ENCODE measurements at places on chromosomes 1 and 21. TPM values are rescaled to one million over a fixed set of nuclear protein-coding genes. Genes with fewer than 3 reads are reported as not detected.

- no peak for DNase-seq
Measured at GRCh38 chr1:108780937-108781574, 34.6 kb downstream of the STXBP3 start.

SPATA46 gene
- total RNA-seq = not detected

ZBTB8A gene
- 3.2 TPM for total RNA-seq

GRCh38 chr1:200524092-200524491 lies 96.5 kb downstream of the KIF14 start:
- no peak for DNase-seq

DNA sequence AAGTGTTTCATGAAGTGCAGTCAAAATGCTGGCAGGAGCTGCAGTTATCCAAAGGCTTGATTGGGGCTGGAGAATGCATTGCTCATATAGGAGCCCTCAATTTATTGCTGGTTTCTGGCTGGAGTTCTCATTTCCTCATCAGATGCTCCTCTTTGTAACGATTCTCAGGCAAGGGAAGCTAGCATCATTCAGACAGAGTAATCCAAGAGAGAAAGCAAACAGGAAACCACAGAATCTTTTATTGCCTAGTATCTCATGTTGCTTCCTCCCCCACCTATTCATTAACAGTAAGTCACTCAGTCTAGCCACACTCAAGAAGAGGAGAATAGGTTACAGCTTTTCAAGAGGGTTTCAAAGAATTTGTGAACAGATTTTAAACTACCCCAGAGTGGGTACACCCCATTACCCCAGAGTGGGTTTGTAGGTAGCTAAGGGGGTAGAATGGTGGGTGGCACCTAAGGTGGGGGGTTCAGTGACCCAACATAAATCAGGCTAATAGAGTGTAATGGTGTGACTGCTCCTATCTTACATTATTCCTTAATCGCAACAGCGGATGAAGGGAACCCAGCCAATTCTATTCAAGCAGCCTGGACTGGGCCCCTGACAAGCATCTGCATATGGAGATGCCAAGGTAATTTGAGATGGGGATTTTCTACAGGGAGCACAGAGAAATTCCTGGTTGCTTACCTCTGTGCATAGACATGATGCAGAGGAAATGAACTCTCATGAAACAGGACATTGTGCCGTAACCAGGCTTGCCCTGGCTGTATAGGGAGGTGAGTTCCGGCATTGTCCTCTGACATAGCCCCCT lies 67.1 kb downstream of the KCNJ15 start:
- DNase-seq = no peak

DNA sequence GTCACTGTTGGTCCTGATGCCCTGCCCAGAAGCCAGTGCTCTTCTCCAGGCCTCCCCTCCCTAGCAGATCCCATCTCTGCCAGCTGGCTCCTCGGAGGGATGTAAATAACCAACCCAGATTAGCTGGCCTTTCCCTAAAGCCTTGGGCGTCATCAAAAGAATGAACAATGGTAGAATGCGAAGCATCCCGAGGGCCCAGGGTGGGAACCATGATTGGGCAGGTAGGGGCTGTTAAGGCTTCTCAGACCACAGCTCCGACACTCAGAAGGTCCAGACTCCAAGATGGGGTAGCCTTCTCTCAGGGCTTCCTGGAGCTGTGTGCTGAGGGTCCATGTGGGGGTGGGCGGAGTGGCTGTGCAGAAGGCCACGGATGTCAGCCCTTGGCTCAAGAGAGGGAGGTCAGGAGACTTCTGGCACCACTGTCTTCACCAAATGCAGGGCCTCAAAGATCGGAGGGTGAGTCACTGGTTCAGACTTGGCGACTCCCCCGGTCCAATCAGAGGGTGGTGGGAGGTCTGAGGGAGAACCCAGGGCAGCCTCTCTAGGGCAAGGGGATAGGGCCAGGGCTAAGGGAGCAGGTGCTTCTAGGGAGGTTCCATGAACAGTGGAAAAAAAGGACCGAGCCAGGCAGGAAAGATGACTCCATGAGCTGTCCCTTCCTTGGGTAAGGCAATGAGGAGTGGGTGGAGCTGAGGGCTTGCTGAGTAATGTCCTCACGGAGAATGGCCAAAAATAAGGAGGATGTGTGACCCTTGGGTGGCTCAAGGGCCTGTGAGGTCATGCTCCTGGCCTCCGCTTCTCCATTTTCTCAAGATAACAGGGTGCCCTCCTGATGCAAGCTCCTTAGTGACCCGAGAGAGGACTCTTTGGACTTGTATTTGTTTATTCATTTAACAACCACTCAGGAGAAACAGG lies 58.4 kb upstream of the EPS8L3 start:
- no peak for DNase-seq

- DNase-seq = no peak
Measured at GRCh38 chr1:155004352-155005075, 1.9 kb downstream of the ZBTB7B start.

DNA sequence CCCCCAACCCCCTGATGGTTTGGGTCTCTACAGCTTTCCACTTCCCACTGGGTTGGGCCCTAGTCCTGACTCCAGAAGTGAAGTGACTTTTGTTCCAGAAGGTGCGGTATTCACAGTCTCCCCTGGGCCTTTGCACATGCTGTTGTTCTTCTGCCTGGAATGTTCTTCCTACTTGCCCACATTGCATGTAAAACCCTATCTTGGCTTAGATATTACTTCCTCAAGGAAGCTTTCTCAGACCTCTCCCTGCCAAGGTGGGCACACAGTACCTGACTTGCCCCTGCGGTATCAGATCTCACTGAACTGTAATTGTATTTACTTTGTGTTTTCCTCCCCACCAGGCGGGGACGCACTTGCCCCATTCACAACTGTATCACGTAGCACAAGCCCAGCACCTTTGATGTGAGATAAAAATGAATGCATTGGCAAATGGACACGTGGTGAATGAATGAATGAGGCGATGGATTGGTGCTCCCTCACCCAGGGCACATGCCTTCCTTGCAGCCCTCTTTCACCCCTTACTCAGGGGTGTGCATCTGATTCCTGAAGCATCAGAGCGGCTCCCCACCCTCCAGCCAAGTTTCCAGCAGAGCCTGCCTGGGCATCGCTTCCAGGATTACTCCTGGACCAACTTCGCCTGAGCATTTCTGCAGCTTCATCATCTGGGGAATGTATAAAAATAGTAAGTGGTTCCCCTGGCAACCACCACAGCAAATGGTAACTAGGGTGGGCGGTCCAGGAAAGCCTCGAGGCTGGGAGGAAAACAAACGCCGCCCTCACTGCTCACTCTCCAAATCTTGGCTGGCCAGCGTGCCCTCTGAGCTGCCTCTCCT lies 19.8 kb downstream of the NENF start:
- no peak for DNase-seq

All from Caco-2 (cell line).